Spleen (tissue), 13 donors: ENCODE measurements at places on chromosomes 13 and 19. TPM values are rescaled to one million over a fixed set of nuclear protein-coding genes. Genes with fewer than 3 reads are reported as not detected.

Gene KLK14
- total RNA-seq, result not detected

Gene APC2
- total RNA-seq, result 0.09 TPM

Gene IQCN
- 17.1 TPM for total RNA-seq

Gene ZDHHC20
- total RNA-seq, result 110 TPM

Gene FBXL12
- total RNA-seq, result 31.9 TPM

Gene ZNF724
- total RNA-seq, result 6.8 TPM

Gene FPR3
- 12.7 TPM for total RNA-seq

Gene C19orf67
- total RNA-seq, result not detected
